Cardiac muscle cell (in vitro differentiated cells and primary cell): ENCODE measurements at places on chromosomes 4 and X.
A peak's percentile ranks its signal among the peaks of the same experiment; 100 is the strongest.

- DNase-seq = no peak
These were observed 4.2 kb downstream of the TMSB4X start for GRCh38 chrX:12979026-12979607.

DNA sequence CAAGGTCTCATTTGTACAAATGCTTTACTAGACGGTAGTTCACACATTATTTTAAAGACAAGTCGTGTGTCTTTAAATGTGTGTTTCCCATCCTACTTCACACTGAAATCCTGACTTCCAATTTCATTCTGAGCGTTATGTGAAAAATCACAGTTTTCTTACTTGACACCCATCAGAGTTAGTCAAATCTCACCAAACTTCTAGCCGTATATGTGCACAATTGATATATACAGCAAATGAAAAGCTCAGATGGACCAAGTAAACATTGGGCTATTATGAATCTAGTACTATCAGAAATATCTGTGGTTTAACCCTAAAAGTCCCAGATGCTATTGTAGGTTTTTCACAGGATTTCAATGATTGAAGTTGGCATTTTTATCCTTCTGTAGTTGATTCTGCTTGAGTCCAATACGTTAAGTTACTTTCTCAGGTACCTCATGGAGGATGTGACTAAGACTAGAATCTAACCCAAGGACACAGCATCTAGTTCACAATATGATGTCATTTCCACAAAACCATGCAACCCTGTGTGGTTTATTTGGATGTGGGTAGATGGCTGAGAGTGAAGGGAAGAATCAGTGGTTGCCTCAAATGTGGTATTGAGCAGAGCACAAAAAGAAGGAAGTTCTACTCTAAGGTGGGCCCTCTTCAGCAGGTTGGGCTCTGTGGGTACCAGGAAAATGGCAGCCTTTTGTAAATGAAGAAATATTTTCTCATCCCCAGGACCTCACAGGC, 22.1 kb upstream of the TRIM60 start:
- DNase-seq = no peak

DNA sequence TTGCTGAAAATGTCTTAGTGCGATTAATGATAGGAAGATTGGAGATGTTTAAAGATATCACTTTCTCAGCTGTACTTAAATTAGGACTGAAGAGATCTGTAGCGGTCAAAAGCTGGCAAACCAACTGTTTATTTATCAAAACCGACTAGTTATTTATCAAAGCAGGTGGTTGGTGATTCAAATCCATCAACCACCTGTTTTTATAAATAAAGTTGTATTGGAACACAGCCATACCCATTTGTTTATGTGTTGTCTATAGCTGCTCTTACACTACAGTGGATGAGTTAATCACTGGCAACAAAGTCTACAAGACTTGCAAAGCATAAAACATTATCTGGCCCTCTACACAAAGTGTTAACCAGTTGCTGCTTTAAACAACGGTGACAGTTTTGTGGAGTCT, 76.8 kb downstream of the IL15 start:
- no peak for DNase-seq

DNA sequence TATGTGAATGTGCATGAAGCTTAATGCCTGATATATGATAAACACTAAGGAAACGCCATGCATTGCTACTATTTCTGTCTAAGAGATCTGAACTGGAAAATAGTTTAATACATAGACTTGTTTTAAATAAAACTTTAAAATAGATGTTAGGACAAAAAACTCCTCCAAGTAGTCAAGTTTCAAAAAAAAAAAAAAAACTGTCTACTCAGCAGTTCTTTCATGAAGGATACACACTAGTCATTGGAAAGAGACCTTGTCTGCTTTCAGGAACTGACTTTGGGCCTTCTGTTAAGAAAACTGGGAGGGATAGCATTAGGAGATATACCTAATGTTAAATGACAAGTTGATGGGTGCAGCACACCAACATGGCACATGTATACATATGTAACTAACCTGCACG, 138.4 kb downstream of the ANTXR2 start:
- no peak for DNase-seq

DNA sequence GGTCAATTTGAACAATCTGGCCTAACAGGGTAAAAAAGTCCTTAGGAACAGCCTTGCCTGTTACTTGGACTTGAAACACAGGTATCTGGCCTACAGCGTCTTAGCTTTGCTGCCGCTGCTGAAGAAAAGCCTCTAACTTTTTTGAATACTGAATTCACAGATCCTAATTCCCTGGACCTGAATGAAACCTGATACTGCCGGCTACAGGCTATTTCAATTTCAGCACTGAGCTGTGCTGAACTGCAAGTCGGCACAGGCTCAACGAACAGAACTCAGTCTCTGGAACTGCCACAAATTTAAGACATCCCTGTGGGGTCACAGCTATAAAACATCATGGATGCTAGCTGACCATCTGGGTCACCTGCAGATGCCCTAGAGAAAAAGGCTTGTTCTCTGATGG, 7.2 kb downstream of the NR0B1 start:
- peak; percentile 35 for DNase-seq

DNA sequence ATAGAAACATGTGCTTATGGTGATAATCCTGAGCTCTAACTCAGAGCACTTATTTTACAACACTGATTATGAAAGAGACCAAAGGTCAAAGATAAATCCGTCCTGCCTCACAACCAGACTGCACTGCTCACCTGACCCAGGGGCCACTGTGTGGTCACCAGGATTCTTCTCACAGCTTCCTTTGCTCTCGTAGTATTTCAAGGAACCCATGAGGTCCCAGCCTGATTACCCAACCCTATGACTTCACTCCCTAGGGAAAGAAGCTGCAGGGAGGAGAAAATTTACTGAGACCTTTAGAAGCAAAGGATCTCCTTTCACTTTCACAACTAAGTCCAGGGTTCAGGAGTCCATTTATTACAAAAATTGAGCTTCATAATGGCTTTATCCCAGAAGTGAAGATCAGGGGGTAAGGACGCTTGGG, 9.6 kb downstream of the SLC25A5 start:
- DNase-seq = no peak

DNA sequence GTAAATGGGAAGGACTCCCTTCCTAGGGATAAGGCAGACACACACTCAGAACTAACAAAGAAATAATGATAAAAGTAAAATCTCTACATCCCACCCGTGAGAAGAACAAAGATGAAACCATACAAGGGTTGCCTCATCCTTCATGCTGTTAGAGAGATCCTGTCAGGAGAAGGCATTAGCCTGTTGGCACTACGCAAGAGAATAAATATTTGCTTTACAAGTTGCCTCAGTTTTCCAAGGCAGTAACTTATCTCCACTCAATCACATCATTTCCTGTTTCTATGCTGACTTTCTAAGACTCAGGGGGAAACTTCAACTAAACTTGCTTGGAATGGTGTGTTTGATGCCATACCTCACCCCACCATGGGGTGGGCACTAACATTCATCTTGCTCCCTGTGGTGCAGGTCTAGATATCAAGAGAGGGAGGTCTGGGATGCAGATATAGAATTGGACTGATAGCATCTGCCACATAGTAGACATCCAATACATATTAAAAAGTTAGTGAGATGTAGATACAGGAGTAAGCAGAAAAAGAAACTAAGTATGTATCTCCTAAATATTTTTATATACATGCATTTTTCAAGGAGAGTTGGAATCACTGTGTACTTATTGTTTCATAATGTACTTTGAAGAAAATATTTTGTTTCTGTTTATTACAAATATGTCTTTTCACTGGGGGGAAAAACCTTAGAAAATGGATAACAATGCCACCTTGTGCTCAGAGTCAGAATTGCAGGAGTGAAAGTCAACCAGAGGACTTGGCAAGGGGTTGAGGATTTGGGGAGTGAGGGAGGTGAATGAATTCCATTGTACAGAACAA, 57.2 kb upstream of the BEX4 start:
- DNase-seq = peak; percentile 72

DNA sequence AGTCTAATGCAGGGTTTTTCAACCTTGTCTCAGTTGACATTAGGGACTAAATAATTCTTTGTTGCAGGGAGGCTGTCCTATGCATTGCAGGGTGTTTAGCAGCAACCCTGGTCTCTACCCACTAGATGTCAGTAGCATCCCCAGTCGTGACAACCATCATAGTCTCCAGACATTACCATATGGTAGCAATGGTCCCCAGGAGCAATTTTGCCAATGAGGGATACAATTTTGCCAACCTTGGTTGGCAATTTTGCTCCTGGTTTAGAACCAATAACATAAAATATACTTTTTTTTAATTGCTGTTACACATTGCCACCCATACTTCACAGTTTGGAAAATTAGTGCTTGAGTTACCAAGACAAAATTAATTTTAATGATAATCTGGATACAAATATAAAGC, 6.0 kb downstream of the EREG start:
- peak; percentile 60 for DNase-seq
